ENCODE measurements at places on chromosomes 2 and 18. TPM values are rescaled to one million over a fixed set of nuclear protein-coding genes. Genes with fewer than 3 reads are reported as not detected.

CAPN14 gene
- total RNA-seq, result 0.32 TPM

DRC1 gene
- total RNA-seq, result not detected

NCKAP5 gene
- 7.9 TPM for total RNA-seq

TFPI gene
- 24.3 TPM for total RNA-seq

SALL3 gene
- 0.08 TPM for total RNA-seq

MC5R gene
- not detected for total RNA-seq

SERPINB3 gene
- not detected for total RNA-seq

FAM124B gene
- total RNA-seq, result 1.00 TPM

AQP4 gene
- 18.9 TPM for total RNA-seq

FSIP2 gene
- total RNA-seq, result 0.13 TPM

DNA sequence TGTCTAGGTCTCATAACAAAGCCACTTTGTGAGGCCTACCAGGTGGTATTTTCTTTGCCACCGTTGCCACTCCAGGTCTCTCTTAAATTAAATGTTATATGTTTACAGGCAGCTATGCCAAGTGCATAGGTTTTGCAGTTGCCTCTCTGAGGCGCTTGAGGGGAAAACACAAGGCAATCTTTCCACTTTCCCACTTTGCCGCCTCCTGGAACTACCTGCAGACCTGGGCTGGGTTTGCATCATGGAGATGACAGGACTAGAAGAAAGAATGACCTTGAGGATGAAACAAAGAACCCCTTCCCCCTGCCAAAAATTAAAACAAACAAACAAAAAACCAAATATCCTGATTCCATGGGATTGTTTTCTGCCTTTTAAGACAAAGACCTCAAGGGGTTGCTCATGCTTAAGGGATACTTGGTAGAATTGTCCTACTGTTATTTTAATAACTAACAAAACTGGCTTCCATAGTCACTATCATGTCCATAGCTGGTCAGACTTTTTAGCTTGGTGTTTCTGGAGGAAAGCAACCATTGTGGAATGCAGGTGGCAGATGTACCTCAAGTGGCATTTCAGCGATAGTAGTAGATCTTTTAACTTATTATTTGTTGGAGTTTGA is 159.9 kb downstream of the PRPF40A start:
- DNase-seq, result no peak

DNA sequence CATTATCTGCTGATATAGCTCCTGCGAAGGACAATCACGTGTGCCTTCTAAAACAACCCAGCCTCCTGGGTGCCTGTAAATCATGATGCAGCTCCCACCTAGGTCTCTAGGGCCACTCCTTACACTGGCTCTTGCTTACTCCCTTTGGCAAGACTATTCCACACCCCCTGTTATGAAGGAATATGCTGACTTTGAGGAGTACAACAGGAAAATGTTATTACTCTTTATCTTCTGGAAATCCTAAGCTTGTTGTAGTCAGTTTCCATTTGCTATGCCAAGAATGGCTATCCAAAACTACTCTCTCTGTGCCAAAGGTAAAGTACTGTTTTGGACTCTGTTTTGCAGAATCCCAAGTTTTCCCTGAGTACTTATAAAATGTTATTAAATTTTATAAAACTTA is 7.7 kb downstream of the SGO2 start:
- no peak for DNase-seq

DNA sequence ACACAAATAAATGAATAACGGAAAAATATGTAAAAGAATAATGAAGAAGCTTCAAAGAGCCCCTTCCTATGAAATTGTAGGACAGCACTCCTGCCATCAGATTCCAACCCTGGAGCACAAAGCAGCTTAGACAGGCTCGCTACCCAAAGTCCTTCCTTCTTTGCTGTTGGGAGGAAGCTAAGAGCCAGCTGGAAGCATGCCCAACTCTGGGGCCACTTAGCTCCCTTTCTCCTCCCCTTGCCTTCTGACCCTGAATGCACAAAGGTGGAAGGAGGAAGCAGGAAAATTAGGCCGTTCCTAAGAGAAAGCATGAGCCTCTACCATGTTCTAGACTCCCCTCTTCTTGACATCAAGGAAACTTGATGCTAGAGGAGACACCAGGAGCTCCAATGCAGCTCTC is 700.8 kb downstream of the RNF144A start:
- DNase-seq, result no peak

GRCh38 chr2:170716851-170717598 is 1.9 kb downstream of the SP5 start:
- peak; percentile 59 for DNase-seq

GRCh38 chr18:5302606-5303005 is 7.1 kb upstream of the ZBTB14 start:
- no peak for DNase-seq

- DNase-seq, result no peak
Measured at GRCh38 chr2:238075397-238075796, 14.6 kb downstream of the SCLY start.

DNA sequence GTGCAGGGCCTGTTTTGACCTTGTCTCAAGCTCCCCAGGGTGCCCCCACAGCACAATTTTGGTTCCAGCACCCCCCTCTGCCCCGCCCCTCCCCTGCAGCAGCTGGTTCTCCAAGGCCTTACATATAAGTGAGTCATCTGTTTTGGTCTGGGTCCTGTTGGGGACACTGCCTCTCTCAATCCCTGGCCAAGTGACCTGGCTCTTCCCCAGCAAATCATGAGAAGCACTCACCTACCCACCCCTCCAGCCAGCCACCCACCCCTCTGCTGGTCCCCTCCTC is 90.5 kb downstream of the INHBB start:
- no peak for DNase-seq

DNA sequence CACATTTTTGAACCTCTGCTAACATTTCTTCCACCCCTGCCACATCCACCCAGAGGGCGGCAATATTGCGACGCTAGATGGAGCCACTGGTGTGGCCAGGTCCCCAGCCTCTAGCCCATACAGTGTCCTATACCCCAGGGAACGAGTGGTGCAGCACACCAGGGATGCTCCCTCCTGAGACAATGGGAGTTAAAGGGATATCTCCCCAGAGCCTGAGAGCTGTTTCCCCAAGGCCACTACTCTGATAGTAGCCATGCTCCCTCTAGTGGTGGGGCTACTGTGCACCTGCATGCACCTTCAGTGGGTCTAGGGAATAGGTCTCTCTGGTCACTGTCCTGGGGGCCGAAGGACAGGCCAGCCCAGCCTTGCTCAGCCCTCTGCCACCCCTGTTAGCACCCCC is 336.4 kb upstream of the FSHR start:
- DNase-seq, result peak; percentile 31

GRCh38 chr2:162092658-162093556 is 18.9 kb upstream of the DPP4 start:
- no peak for DNase-seq

GRCh38 chr2:190599073-190599472 is 49.8 kb upstream of the NAB1 start:
- no peak for DNase-seq

DNA sequence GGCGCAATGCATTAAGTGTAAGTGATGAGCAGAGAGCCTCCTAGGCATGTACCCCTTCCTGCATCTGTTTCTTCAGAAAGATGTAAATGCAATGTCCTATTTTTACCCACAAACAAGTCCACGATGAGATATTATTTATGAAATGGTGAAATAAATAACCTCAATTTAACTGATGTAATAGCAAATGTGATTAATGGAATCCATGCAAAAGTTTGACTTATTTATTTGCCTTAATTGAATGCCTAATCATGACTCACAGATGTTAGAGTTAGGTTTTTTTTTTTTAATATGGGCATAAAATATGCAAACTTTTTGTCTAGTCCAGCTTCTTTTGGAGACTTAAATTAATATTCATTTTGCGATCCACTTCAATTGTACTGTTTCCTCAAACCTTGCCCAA is 67.7 kb upstream of the ITGA4 start:
- DNase-seq, result no peak

GRCh38 chr2:95376311-95377215 is 25.9 kb upstream of the FAHD2A start:
- peak; percentile 19 for DNase-seq

GRCh38 chr2:223044092-223044836 is 7.7 kb upstream of the KCNE4 start:
- DNase-seq, result no peak

DNA sequence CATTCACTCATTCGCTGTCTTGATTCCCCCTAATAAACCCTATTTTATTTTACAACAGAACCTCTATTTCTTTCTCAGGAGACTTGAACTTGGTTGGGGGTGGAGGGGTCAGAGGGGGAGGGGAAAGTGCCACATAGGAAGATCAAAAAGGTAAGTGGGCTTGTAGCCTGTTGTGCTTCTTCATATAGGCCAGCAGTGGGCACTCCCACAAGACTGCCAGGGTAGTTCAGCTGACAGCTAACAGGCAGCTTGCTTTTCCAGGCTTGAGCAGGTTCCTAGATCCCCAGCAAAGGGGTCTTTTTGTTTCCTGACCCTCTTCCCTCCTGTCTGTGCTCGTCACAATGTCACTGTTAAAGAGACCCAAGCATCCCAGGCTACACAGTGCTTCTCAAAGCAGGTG is 829 bp upstream of the KIAA2012 start:
- DNase-seq, result no peak

GRCh38 chr2:86065512-86065911 is 40.2 kb downstream of the POLR1A start:
- DNase-seq, result no peak

DNA sequence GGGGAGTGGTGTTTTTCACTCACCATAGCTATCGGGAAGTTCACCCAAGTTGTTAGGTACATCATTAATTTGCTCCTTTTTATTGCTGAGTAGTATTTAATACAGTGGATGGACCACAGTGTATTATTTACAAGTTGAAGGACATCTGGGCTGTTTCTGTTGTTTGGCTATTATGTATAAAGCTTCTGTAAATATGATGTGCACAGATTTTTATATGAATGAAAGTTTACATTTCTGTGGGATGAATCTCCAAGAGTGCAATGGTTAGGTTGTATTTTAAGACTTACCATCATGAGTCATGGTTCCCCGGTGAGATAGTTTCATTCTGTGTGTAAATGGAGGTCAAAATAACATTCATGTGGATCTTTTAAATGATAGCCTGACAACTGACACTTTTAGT is 337.4 kb downstream of the PTPRM start:
- DNase-seq, result no peak

Measured in Right ventricle myocardium superior (tissue), 1 donor.